Naive thymus-derived CD8-positive, alpha-beta T cell (primary cell): ENCODE measurements at places on chromosomes 16 and 17. TPM values are rescaled to one million over a fixed set of nuclear protein-coding genes. Genes with fewer than 3 reads are reported as not detected.

DNA sequence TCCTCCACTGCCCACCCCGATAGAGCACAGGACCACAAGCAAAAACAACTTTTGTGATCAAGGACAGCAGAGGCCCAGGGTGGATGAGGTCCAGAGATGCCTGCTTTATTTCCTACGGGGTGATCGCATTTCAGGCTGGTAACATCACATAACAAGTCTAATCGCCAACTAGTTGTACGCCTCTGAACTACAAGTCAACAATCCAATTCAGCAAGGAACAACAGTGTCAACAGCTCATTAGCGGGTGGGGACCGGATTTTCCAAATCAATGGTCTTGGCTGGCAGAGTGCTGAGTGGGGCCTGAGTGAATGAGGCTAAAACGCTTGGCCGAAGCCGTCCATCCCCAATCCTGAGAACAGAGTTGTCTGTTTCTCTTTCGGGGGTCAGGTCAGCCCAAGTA lies 17.1 kb downstream of the MRM3 start:
- peaks cover 8% of the 10 kb centered on the region for H3K4me1 ChIP-seq
- no peak for DNase-seq
- H3K27ac ChIP-seq: no peak overlapping the region
- no peak overlapping the region for H3K4me3 ChIP-seq
- H3K36me3 ChIP-seq: no peaks in the 10 kb centered on the region

- H3K27me3 ChIP-seq: peaks cover 21% of the 10 kb centered on the region
- H3K36me3 ChIP-seq: no peaks in the 10 kb centered on the region
- DNase-seq: no peak
- no peaks in the 10 kb centered on the region for H3K4me1 ChIP-seq
- no peak overlapping the region for H3K27ac ChIP-seq
These were observed 14.1 kb downstream of the NXN start for GRCh38 chr17:965311-965989.

GRCh38 chr17:4440690-4441686 lies 7.2 kb downstream of the SPNS3 start:
- H3K27ac ChIP-seq: no peak overlapping the region
- peaks cover 16% of the 10 kb centered on the region for H3K4me1 ChIP-seq
- no peak for DNase-seq
- H3K27me3 ChIP-seq: no peaks in the 10 kb centered on the region
- no peak overlapping the region for H3K4me3 ChIP-seq

KRTAP9-2 gene
- not detected for total RNA-seq

SLC35G6 gene
- not detected for total RNA-seq

CCL1 gene
- total RNA-seq: not detected
